ENCODE measurements at places on chromosomes 1 and 21.

DNA sequence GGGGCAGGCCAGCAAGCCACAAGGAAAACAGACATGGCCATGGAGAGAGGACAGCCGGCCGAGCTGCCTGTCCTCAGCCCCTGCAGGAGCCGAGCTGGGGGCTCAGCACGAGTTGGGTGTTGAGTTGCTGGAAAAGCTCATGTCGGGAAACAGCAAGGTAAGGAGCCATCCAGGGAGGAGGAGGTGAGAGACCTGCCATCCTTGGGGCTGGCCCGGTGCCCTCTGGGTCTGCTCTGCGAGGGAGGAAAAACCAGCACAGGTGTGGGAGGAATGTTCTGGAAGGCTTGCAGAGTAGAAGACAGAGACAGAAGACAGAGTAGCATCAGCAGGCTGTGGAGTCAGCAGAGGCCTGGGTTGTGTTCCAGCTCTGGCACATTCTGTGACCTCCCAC, 548.8 kb downstream of the PTPRU start:
- DNase-seq: no peak

DNA sequence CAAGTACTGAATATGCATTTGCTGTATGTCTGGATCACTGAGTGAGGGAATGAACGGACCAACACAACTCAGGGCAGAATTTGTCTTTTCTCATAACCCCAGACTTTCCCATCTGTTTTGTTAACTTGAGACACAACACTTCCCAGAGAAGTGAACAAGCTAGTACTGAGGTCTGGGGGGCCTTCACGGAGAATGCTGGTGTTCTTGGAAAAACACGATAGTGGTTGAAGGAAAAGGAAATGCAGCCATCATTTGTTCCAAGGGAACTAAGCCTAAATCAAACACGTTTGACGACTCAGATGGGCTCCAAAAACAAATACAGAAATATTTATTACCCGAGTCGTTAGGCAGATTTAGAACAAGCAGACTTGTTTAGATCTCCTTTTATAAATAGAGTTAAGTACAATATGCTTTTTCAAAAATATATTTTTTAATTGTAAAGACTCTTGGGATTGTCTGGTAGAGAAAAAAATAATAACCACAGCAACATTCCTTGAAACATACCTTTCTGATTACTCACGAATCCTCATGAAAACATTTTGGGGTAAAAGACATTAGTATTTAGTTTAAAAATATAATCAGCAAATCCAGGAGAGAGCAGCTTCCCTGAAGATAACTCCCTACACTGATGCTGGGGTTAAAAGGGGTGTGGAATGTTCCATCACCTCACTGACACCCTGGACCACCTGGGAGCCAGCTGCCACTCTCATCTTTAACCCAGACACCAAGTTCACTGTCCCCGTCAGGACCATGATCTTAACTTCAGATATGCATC, 427.7 kb upstream of the RUNX1 start:
- DNase-seq: no peak

DNA sequence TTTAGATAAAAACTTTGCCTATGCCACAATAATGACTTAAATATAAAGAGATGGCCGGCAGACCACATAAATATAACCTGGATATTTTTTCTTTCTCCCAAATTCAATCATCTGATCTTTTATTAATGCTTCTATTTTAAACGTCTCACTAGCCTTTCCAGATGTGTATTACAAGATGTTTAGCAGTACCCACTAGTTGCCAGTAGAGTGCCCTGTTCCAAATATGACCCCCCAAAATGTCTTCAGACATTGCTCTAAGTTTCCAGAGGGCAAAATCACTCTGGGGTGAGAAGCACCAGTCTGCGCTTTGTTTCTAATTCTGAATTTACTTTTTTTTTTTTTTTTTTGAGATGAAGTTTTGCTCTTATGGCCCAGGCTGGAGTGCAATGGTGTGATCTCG, 268.1 kb downstream of the GRIK1 start:
- no peak for DNase-seq

DNA sequence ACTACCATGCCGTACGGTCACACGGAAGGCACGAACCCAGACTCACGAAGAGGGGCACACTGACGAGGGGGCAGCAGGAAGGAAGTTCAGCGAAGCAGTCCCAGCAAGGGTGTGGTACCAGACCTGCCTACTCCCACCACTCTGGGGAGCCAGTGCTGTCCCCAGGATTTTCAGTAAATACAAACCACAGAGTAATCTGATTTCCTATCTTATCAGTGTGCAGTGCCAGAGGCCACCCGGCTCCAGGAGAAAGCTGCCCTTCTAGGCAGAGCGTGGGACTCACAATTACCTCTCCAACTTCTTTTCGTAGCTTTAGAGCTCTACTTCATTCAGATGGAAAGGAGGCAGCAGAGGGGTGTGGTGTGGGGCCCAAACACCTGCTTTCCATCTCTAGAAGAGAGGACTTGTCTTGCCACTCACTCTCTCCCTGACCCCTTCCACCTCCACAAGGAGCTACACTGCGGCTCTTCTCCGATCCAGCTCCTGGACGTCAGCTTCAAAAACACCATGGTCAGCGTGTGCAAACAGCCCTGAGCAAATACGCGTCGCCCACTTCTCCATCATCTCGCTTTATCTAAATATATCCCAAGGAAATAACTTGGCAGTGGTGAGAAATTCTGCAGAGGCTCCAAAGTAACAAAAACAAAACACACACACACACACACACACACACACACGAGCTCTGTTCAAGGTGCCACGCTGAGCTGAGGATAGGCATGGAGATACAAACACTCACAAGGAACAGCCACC, 98.5 kb downstream of the MRPL37 start:
- DNase-seq: no peak

DNA sequence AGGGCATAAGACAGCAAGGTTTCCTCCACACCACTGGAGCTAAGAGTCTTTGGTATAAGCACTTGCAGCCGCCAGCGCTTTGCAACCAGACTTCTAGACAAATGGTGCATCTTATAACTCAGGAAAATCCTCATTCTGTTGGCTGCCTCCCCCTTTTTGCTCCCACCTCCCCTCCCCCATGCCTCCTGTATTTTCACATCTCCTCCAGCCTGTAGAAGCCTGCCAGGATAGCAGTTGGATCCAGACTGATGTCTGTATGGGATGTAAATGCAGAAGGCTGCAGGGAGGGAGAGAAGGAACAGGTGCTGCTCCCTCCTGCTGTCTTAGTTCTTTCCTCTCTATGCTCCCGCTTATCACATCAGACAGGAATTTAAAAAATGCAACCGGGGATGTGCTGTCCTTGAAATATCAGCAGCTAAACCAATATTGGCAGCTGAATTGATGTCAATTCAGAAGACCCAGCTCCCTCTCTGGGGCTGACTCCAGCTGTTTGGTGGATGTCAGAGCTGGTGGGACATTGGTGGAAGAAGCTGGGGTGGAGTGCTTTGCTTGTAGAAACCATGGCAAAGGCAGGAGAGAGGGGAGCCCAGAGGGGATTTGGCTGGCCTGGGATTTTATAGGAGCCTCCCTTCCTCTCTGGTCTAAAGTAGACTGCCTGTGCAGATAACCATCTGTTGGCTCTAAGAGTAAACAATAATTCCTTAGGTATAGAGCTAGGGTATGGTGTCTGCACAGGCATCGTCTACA, 53.5 kb downstream of the NFASC start:
- DNase-seq: no peak

- DNase-seq: no peak
These were observed 34.0 kb downstream of the NPHS2 start for GRCh38 chr1:179541774-179542173.

- no peak for DNase-seq
These were observed 386.2 kb upstream of the ADGRL2 start for GRCh38 chr1:81414488-81415015.

DNA sequence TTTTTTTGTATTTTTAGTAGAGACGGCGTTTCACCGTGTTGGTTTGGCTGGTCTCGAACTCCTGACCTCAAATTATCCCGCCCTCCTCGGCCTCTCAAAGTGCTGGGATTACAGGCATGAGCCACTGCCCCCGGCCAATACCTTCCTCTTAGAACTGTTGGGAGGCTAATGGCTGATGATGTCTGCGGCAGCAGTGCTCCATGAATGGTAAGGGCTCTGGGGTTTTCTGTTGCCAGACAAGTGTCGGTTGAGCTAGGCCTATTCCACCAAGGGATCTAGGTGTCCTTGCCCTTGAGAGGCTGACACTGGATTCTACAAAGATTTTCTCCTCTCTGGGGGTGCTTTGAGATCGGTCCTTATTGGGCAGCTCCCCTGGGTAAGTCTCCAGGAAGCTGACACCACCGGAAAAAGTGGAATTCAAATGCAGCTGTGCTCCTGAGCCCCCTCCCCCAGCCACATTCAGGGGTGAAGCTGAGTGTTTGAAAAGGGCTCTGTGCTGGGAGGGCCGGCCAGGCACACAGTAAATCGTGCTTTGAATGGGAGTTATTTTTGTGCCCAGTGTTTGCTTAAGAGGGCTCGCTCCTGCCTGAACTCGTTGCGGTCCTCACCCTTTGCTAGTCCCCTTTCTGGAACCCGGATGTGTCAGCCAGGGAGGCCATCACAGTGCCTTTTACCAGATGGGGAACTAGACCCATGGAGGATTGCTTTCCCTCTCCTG, 5.2 kb downstream of the SOX13 start:
- no peak for DNase-seq

DNA sequence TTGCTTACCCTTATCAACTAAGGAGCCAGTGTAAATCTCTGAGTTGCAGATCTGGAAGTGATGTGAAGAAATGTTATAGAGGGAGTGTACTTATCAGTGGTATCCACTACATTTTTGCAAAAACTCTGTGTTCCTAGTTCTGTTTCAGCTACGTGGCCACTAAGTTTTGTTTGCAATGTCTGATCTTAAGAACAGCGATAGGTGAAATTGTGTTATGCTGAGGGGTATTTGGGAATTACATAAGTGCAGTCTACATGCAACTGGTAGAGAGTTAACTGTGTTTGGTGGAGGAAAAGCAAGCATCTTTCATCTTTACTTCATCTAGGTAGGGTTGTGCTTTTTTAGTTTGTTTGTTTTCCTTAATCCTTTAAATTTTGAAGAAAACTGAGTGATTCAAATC, 198.8 kb upstream of the SGIP1 start:
- DNase-seq: no peak

DNA sequence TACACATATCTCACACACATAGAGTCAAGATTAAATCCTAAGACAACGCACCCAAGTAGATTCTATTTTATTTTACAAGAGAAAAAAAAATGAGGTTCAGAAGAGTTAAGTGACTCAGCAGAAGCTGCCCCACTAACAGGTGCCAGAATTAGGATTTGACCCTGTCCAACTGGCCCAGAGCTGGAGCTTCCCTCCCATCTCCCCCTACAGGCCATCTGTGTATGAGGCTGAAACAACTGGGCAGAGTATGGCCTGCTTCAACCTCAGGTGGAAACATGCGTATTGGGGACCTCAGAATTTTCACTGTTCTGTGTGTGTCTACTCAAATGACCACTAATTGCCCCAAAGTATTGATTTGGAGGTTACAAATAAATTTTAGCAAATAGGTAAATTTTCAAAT, 29.9 kb downstream of the PSMG1 start:
- DNase-seq: no peak

DNA sequence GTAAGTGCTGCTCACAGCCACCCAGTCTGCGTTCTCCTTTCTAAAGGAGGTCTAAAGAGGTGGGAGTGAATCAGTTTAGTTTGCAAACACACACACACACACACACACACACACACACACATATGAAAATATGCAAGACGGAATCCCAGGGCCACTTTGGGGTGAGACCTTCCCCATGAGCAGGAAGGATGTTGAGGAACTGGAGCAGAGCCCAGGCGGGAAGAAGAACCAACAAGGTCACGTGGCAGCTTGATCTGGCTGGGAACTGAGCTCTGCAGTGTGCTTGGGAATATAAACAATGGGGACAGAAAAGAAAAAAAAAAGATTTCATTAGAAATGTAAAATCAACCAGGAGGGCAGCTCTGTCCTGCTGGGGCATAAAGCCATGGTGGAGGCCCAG, 32.6 kb downstream of the OR2G3 start:
- no peak for DNase-seq

DNA sequence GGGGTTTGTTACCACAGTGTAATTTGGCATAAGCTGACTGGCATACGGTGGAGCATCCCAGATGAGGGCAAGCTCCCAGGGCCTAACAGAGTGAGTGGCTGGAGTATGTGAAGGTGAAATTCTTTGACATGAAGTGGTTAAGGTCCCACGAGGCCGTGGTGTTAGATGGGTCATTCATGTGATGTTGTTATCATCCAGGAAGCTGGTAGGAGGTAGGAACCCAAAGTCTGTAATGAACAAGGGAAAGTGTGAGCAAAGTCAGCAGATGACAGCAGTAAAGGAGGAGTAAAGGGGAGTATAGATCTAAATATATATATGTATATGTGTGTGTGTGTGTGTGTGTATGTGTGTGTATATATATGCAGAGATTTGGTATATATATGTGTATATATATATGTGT, 47.6 kb downstream of the MDM4 start:
- no peak for DNase-seq

DNA sequence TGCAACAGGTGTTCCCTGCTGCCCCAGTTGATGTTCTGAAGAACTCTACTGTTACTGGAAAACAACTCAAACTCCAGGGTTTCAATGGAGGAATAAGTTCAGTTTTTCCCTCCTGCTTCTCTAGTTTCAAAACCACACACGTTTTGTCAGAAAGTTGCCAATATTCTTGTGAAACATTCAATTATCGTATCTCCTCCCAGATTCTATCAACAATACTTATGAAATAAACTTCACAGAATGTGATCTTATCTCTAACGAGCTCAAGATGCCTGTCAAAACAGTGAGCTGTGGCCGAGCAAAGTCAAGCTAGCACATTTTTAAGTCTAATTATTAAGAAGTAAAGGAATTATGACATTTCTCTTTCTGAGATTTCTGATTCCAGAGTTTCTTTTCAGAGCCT, 4.7 kb downstream of the OR2B11 start:
- DNase-seq: no peak

GRCh38 chr1:195185321-195185720, 1422.9 kb downstream of the KCNT2 start:
- DNase-seq: no peak

Measured in NCI-H2227 treated with DMSO at 0.1 percent for 48 hours (cell line).